Right lobe of liver (tissue), 6 donors: ENCODE measurements at places on chromosomes 16 and 17. TPM values are rescaled to one million over a fixed set of nuclear protein-coding genes. Genes with fewer than 3 reads are reported as not detected.

C17orf78 gene
- total RNA-seq = not detected

PYDC1 gene
- not detected for total RNA-seq

CMTM2 gene
- total RNA-seq = not detected

CD300E gene
- 0.26 TPM for total RNA-seq

SPNS3 gene
- not detected for total RNA-seq

CIBAR2 gene
- total RNA-seq = not detected

CDRT4 gene
- 0.43 TPM for total RNA-seq

OR1A1 gene
- not detected for total RNA-seq

TBC1D3I gene
- total RNA-seq = not detected

IGSF6 gene
- 2.3 TPM for total RNA-seq

KRTAP4-6 gene
- not detected for total RNA-seq

NEUROD2 gene
- not detected for total RNA-seq

KCTD19 gene
- not detected for total RNA-seq

SPATA33 gene
- total RNA-seq = 2.8 TPM

DNASE1L2 gene
- total RNA-seq = 1.1 TPM

MSLN gene
- total RNA-seq = not detected

FOXC2 gene
- total RNA-seq = not detected

TRIM47 gene
- total RNA-seq = 9.1 TPM

MYH3 gene
- total RNA-seq = 0.68 TPM

TBC1D3H gene
- not detected for total RNA-seq

IFI35 gene
- total RNA-seq = 16.7 TPM

CFAP97D1 gene
- total RNA-seq = not detected

CUEDC1 gene
- 5.3 TPM for total RNA-seq

C16orf96 gene
- 0.19 TPM for total RNA-seq

KRTAP16-1 gene
- total RNA-seq = not detected
